ENCODE measurements at places on chromosomes 1 and 21.

- DNase-seq, result peak; percentile 5
Observed at GRCh38 chr1:231274119-231274825, 33.3 kb downstream of the GNPAT start.

- DNase-seq, result no peak
Observed at GRCh38 chr21:45512626-45513002, 29.6 kb downstream of the SLC19A1 start.

GRCh38 chr1:93817819-93818569 is 61.0 kb downstream of the DNTTIP2 start:
- no peak for DNase-seq

- DNase-seq, result no peak
Observed at GRCh38 chr1:228362884-228363450, 43.7 kb downstream of the TRIM11 start.

DNA sequence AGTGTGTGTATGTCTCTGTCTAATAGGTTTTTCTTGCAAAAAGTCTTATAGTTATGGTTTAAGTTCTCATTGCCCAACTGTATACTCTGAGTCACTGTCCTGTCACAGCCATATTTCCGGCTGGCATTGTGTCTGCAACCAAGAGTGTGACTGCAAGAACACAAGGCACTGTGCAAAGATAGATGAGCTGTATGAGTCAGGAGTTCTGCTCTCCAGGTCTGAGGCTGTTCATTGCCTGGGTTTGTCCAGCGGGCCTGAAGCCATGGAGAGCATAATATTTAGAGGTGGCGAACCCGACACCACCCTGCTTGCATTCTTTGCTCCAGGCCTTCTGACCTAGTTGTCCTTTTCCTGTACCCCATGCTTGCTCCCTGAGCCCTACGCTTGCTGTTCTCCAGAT is 50.9 kb upstream of the CNIH3 start:
- DNase-seq, result no peak

DNA sequence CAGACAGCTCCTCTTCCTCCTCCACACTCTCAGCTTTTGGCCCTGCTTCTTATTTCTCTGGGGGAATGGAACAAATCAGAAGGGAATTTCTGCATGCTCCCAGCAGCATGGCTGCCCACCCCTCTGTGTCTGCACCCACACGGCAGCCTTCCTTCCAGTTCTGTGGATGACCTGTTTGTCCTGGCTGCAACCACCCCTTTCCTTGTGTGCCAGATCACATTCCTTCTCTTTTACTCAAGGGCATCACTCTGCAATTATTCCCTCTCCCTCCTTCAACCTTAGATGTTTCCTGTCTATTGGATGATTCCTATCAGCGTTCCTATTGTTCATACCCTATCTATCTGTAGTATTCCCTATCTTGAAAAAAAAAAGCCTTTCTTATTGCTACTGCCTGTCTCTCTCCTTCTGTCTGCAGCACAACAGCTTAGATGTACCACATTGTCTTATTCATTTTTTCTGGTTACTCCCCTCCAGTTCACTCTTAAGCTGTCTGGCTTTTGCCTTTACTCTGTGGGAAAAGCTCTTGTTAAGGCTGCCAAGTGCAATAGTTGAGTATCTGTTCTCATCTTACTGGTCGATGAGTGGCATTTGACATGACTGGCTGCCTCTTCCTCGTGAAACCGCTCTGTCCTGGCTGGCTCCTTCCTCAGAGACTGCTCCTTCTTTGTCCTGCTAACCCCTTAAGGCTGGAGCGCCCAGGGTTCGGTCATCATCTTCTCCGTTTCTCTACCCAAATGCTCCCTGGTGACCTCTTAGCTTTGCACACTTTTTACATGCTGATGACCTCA is 351.1 kb downstream of the CAMTA1 start:
- DNase-seq, result no peak

Measured in stimulated activated CD4-positive, alpha-beta T cell treated with anti-CD3 and anti-CD28 coated beads, TNF-alpha, amount 100 ng/mL, for 48 hours (primary cell).